HEK293T (cell line): ENCODE measurements at places on chromosomes 2 and 18.

DNA sequence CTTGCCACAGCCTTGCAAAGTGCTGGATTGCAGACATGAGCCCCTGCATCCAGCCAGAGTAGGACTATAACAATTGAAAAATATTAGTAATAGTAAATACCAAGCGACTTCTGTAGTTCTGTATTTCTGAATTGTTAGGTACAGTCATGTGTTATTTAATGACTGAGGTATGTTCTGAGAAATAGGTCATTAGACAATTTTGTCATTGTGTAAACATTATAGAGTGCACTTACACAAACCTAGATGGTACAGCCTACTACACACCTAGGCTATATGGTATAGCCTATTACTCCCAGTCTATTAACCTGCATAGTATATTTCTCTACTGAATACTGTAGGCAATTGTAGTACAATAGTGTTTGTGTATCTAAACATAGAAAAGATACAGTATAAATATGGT lies 92.1 kb downstream of the GALNT1 start:
- DNase-seq, result no peak

- no peak for DNase-seq
These were observed 180.5 kb downstream of the HDAC4 start for GRCh38 chr2:239220341-239220740.

- DNase-seq, result no peak
These were observed 88.4 kb downstream of the DSEL start for GRCh38 chr18:67428158-67428557.

- no peak for DNase-seq
These were observed 13.0 kb downstream of the IMPA2 start for GRCh38 chr18:11994336-11994702.

GRCh38 chr2:172996387-172996961 lies 79.2 kb upstream of the MAP3K20 start:
- no peak for DNase-seq

DNA sequence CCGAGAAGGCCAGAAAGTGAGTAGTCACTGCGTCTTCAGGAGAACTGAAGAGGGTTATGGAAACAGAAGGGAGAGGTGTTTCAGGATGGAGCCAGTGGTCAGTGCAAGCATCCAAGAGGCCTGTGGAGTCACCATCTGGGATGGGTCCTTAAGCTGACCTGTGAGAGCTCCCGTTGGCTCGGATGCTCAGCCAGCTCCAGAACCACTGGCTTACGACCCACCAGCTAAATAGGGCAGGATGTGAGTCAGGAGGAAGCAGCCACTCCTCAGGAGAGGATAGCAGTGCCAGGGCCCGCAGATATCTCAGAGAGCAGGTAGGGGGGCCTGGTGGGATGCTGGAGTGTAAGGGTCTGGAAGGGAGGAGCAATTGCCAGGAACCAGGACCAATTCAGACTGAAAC lies 63.1 kb upstream of the B3GNT7 start:
- DNase-seq, result no peak

GRCh38 chr2:2015646-2016045 lies 271.3 kb upstream of the PXDN start:
- DNase-seq, result no peak

GRCh38 chr2:119174216-119174992 lies 15.9 kb upstream of the C1QL2 start:
- peak; percentile 78 for DNase-seq

GRCh38 chr18:46040747-46041104 lies 31.3 kb downstream of the PSTPIP2 start:
- no peak for DNase-seq

DNA sequence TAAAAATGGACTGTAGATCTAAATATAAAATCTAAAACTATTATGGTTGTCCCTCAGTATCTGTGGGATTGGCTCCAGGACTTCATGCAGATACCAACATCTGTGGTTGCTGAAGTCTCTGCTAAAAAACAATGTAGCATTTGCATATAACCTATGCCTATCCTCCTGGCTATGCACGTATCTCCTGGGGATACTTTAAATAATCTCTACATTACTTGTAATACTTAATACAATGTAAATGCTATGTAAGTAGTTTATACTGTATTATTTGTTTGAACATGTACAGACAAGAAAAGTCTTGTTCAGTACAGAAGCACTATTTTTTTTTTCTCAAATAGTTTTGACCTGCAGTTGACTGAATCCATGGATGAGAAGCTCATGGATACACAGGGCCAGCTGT lies 134.9 kb downstream of the ZAP70 start:
- DNase-seq, result no peak

DNA sequence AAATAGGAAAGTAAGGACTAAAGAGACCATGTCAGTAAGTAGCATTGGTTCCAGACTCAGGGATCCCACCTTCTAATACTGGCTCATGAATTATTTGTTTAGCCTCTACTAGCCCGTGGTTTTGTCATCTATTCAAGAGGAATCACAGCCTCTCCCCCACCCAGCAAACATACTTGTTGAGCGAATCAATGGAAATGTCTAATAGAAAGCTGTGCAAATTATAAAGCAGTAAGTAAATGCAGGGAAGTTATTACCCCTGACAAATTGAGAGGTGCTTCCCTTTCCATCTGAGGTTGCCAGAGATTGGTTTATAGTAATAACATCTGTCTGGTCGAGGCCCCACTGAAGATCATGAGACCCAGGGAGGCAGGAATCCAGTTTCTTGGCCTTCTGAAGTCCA lies 219.3 kb upstream of the OSR1 start:
- no peak for DNase-seq

GRCh38 chr2:40448476-40449079 lies 3.3 kb downstream of the SLC8A1 start:
- DNase-seq, result peak; percentile 46

- no peak for DNase-seq
These were observed 22.1 kb upstream of the CNOT11 start for GRCh38 chr2:101230541-101231001.

GRCh38 chr18:25349131-25349925 lies 2.6 kb downstream of the ZNF521 start:
- DNase-seq, result peak; percentile 45

GRCh38 chr18:34867520-34867919 lies 157.4 kb downstream of the DTNA start:
- DNase-seq, result peak; percentile 64

- no peak for DNase-seq
These were observed 1007.0 kb upstream of the CELF4 start for GRCh38 chr18:38572554-38573111.

GRCh38 chr2:9629222-9630116 lies 1.3 kb downstream of the YWHAQ start:
- DNase-seq, result no peak

- DNase-seq, result no peak
These were observed 12.8 kb downstream of the MEIS1 start for GRCh38 chr2:66447677-66448076.

GRCh38 chr18:2316082-2316750 lies 255.1 kb downstream of the METTL4 start:
- DNase-seq, result no peak

DNA sequence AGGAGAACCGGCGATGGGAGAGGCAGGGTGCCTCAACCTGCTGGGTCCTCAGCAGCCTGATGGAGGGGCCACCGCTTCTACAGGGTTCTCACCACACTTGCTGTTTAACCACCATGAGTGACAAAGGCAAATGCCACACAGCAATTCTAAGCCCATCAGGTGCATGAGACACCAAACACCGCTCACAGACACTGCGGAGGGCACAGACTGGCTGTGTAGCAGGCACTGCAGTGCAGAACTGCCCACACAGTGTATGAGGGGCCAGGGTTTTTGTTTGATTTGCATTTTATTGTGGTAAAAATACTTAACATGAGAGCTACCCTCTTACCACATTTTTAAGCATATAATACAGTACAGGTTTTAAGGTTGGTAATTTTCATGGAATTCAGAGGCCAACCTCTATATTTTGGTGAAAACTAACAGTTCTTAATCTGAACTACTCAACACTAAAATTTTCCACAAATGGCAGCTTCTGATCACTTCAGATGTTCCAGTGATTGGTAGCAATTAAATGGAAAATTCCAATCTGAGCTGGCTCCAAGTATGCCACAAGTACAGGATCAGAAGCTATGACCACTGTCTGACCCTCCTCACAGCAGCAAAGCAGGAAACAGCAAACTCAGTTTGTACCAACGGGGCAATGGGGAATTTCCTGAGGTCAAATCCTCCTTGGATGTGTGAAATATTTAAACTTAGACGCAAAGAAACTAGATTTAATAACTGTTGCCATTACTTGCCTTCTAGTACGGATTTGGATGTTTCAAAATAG lies 67.7 kb downstream of the FAM210A start:
- DNase-seq, result no peak

- DNase-seq, result no peak
These were observed 5.6 kb upstream of the CPLX4 start for GRCh38 chr18:59323931-59324622.

- DNase-seq, result peak; percentile 22
These were observed 316 bp downstream of the GRP start for GRCh38 chr18:59220164-59220783.

- no peak for DNase-seq
These were observed at the start of gene OTOF for GRCh38 chr2:26477911-26478253. Gene OTOF, minus strand, starts transcription at chr2:26478124.

- peak; percentile 10 for DNase-seq
These were observed 169.4 kb downstream of the SMAD7 start for GRCh38 chr18:48781163-48781987.

DNA sequence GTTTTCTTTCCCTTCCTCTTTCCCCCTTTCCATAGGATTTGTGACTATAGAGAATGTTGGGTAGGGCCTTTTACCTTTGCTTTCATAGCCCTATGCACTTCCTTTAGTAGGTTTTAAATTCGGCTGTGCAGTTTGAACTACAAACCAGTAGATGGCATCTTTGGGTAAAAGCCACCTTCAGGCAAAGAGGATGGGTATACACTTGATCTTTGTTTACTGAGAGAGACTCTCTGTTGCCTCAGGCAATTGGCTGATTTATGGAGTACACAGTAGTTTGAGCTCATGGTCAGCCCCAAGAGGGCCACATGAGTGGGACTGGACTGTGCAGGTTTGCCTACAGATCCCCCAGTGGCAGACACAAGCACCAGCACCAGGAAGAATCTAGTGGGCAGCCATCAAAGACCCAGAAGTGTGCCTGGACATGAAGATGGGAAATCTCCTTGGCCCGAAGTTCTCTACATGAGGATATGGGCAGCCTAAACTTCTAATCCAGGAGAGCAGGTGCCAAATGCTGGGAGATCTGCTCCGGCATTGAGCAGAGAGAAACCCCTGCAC lies 1304.3 kb upstream of the DDX18 start:
- no peak for DNase-seq

GRCh38 chr2:67771380-67771779 lies 291.4 kb downstream of the C1D start:
- DNase-seq, result no peak

DNA sequence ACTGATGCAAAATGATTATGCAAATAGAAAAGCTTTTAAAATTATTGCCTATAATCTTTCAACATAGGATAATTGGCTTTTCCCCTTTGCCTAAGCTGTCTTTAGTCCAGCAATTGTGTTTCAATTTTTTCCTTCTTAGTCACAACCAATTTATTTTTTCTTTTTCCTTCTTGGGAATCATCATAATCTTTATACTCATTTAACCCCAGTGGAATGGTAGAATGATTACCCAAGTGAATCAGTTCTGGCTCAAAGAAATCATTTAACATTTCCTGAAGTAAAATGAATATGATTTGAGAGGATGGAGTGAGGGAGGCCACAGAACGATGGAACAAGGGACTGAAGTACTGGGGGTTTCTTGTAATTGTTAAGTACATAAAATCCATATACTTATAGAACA lies 93.0 kb upstream of the CRIM1 start:
- no peak for DNase-seq

GRCh38 chr2:180753809-180754761 lies 226.3 kb upstream of the UBE2E3 start:
- no peak for DNase-seq

- no peak for DNase-seq
These were observed 104.4 kb downstream of the CTIF start for GRCh38 chr18:48643262-48643661.

DNA sequence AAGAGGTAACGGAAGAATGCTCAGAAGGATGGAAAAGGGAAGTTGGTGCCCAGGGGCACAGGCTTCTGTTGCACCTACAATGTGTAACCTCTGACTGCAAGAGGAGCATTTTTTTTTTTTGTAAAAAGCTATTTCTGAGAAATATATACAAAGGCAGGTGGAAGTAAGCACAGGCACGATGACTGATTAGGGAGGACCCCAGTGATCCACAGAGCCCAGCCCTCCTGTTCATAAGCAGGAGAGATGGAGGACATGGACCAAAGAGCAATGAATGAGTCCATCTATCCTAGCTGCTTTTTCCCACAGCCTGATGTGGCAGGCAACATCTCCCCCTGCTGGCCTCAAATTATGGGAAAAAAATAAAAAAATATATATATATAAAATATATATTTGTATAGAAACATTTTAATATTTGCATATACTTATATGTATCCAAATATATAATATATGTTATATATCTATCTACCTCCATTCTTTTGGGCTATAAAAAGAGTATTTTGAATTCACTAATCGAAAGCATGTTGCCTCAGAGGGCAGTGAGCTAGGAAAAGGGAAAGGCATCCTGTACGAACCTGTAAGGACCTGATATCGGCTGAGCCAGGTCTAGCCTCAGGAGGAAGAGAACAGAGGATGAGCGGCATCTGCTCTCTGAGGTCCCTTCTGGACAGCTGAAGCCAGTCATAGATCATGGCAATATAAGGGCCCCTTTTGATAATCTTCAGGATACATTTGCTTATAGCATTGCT lies 166.0 kb upstream of the STK17B start:
- DNase-seq, result peak; percentile 57

GRCh38 chr2:11060376-11061169 lies 94.7 kb upstream of the SLC66A3 start:
- DNase-seq, result no peak

GRCh38 chr2:241053576-241054251 lies 48.4 kb downstream of the MTERF4 start:
- DNase-seq, result no peak

DNA sequence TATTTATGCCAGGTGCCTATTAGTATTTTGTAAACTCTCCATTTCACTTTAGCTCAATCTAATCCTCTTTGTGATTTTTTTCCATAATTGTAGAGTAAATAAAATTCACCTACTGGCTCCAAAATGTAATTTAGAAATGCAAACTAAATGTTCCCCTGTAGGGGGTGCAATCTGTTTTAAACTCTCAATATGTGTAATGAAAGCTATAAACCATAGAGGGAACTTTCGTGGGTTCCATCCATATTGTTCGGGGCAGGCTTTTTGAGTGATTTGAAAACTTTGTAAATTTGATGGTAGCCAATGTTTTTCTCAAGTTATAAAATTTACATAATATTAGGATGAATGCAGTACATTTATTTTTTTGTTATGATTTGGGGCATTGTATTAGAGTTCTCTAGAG lies 49.4 kb downstream of the TSPYL6 start:
- peak; percentile 31 for DNase-seq

DNA sequence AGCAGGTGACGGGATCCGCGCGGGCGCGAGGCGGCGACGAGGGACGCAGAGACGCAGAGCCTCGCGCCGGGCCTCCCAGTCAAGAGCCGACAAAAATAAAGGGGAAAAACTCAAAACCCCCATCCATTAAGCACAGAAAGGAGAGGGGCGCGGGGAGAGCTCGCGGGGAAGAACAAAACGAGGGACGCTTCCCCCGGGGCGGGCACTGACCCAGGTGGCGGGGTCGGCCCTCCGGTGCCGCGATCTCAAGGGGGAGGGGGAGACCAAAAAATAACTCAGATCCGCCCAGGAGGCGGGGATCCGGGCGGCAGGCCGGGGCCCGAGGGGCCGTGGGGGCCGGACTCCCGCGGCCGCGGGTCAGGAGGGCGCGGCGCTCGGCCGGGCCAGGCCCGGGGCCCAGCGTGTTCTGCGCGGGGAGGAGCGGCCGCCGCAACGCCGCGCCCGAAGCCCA lies 597 bp downstream of the RNF103 start:
- peak; percentile 33 for DNase-seq

GRCh38 chr2:173109253-173110188 lies 33.9 kb downstream of the MAP3K20 start:
- no peak for DNase-seq
